NCI-H524 treated with DMSO at 0.1 percent for 48 hours (cell line): ENCODE measurements at places on chromosomes 12 and 14.

- peak; percentile 63 for DNase-seq
These were observed 84.6 kb upstream of the NAV3 start for GRCh38 chr12:77746096-77746495.

DNA sequence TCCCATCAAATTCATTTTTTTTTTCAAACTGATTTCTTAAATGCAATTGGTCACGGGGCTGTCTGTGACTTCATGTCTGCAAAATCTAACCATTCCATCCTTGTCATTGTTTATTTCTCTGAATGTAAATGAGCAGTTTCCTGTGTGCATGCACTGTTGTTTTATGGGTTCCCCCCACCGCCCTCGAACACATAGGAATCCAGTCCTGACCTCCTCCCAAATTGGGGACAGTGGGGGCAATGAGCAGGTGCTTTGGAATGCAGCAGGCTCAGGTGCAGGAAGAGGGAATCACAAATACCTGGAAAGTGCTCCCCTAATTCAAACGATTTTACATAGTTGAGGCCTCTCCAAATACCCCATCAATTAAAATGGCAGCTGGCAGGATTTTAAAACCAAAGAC, 62.6 kb upstream of the ESRRB start:
- DNase-seq: no peak

GRCh38 chr12:1911598-1912575, 6.6 kb downstream of the CACNA2D4 start:
- no peak for DNase-seq

- DNase-seq: no peak
These were observed 167.9 kb downstream of the NELL2 start for GRCh38 chr12:44708218-44708617.

GRCh38 chr14:93970965-93971634, 5.3 kb downstream of the ASB2 start:
- DNase-seq: peak; percentile 87

GRCh38 chr12:120739031-120739762, 13.6 kb downstream of the ACADS start:
- DNase-seq: no peak

GRCh38 chr14:73685328-73685727, 28.9 kb downstream of the PNMA1 start:
- DNase-seq: no peak

GRCh38 chr12:107372229-107372658, 278.9 kb upstream of the CRY1 start:
- DNase-seq: no peak

DNA sequence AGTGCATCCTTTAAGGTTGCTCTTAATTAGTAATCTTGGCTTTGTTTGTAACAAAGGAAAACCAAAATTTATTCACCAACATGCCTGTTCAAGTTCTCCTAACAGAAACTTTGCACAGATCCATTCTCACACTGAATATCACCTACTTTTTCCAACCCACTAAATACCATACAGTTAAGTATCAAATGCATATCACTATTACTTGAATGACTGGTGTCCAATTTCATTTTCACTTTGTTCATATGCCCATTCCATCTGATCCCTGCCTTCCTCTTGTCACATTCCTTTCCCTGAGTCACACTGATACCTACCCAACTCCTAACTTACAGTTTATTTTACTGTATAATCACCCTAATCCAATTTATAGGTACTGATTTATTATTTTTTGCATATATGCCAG, 286.4 kb downstream of the NELL2 start:
- DNase-seq: peak; percentile 42

DNA sequence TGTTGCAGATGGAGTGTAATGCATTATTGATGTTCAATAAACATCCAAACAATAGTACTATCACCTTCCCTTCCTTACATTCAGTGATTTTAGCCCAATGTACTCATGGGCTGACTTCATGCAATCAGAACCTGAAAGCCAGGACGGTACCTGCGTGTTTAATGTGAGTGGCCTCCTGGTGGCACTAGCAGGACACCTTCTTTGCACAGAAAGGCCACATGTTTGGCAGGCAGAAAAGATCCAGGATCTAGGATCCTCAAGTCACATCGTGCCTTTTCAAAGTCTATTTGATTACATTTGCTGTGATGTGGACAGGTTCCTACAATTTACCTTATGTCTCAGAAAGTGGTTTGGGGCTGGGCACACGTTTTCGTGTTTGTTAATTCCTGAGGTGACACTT, 82.9 kb downstream of the NEDD1 start:
- DNase-seq: peak; percentile 5

GRCh38 chr12:120150919-120151525, 34.5 kb upstream of the RAB35 start:
- no peak for DNase-seq

- no peak for DNase-seq
These were observed at the start of gene PPP1R1A for GRCh38 chr12:54588110-54588889. PPP1R1A (minus strand) TSS chr12:54588659; CDS start chr12:54588488, 171 bp downstream.

DNA sequence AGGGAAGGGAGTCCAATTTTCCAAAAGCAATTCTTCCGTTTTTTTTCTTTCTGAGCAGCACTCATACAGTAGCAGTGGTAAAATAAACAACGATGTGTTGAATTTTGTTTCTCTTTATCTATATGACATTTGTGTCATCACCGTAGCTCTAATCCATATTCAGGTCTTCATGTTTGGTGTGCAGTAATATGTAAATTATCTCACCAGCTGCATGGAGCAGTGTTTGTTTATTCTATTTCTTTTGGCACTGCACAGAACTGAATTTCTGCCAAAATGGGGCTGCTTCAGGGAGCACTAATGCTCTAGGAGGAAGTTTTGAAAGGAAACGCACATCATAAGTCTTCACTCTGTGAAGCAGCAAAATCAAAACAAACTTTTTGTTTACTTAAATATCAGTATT, 130.0 kb upstream of the NPAS3 start:
- DNase-seq: no peak

- no peak for DNase-seq
These were observed 601.4 kb downstream of the C12orf50 start for GRCh38 chr12:87427770-87428169.

DNA sequence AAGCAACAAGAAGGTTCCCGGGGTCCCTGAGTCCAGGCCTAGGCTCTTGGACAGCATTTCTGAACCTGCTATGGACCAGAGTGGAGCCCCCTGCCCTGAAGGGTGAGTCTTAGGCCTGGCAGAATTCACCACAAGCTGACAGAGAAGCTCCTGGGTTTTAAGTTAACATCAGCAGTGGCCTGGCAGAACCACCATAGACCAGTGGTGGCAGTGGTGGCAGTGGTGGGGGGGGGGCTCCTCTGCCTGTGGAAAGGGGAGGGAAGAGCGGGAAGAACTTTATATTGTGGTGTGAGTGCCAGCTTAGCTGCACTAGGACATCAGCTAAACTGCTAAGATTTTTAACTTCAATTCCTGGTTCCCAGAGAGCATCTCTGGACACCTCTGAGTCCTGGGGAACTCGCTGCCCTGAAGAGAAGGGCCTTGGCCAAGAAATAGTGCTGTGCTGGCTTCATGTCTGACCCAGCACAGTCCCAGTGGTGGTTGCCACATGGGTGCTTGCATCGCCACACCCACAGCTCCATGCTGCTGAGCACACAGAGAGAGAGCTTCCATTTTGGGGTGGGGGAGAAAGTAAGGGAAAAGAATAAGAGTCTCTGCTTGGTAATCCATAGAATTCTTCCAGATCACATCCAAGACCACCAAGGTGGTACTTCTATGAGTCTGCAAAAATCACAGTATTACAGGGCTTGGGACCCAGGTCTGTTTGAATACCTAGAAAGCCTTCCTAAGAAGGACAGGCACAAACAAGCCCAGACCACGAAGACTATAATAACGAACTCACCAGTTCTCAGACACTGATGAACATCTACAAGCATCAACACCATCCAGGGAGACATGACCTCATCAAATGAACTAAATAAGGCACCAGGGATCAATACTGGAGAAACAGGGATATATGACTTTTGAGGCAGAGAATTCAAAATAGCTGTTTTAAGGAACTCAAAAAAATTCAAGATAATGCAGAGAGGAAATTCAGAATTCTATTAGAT, 20.4 kb upstream of the RNF212B start:
- DNase-seq: no peak

- DNase-seq: no peak
These were observed 581.0 kb upstream of the TMEM132C start for GRCh38 chr12:127685931-127686330.

- DNase-seq: no peak
These were observed 10.4 kb upstream of the PLEKHG3 start for GRCh38 chr14:64693810-64694165.

DNA sequence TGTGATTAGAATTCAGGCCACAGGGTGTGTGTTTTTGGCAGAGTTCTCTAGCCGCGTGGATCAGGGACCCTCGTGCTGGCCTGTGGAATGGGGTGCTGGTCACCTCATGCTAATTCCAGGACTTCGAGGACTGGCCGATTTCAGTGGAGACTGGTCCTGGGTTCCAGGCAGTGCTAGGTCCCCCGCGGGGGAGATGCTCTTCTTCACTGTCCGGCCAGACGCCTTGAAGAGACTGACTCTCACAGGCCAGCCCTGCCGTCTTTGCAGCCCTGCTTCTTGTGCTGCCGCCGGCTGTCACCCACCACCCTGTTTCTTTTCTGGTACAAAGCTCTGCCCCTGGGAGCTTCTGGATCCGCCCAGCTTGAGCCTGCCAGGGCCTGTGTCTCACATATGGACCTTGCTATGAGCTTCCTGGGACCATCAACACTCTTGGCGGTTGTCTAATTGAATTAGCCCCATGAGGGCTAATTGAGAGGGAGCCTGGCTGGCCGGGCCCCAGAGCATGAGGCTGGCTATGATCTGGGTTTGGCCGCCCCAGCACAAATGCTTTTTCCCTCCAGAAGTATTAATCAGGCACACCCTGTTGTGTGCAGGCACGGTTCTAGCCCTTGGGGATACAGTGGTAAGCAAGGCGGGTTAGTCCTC, 8.2 kb downstream of the MLXIP start:
- DNase-seq: no peak

GRCh38 chr14:39766397-39767000, 334.3 kb upstream of the FBXO33 start:
- DNase-seq: no peak

- DNase-seq: no peak
These were observed 209.9 kb upstream of the HMGA2 start for GRCh38 chr12:65614259-65614889.

GRCh38 chr12:85835426-85836196, 598 bp downstream of the RASSF9 start:
- DNase-seq: no peak

DNA sequence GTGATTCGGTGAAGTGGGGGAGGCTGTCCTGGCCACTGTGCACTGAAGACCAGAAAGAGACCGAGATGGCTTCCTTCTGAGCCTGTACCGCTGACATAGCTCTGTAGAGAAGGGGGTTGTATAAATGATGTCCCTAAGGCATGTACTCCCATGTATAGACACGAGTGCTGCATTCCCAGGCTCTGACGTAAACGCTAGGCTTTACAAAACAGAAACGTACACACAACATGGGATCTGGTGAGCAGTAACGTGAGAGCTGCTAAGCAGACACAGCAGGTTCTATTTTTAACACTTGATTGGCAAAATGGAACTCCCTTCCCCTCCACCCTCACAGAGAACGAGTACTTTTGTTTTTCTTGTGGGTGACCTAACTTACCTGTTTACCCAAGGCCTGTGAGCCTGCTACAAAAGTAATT, 35.9 kb downstream of the ACADS start:
- DNase-seq: no peak

GRCh38 chr14:103135333-103136260, 12.3 kb downstream of the TNFAIP2 start:
- DNase-seq: no peak

- DNase-seq: no peak
These were observed 35.0 kb downstream of the CORO1C start for GRCh38 chr12:108696111-108696995.

DNA sequence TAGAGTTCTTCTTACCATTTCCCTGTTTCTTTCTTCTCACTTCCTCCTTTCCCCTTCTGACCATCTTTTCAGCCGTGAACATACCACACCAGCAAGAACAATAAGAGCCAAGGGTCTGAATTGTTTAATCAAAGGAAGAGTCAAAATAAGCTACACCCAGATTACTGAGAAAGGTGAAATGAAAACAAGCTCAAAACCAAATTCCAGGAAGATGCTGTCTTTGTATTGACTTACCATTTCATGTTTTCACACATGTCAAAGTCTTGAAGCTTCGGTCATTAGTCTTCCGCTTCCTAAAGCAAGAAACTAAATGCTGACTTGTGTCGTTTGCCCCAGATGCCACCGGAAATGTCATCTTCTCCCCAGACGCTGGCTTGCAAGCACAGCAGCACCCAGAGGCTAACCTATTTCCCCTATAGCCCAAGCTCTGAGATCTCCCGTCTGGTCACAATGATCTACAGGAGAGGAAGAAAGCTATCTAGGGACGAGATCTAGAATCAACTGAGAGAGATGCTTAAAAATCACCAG, 136.5 kb upstream of the AMIGO2 start:
- no peak for DNase-seq

DNA sequence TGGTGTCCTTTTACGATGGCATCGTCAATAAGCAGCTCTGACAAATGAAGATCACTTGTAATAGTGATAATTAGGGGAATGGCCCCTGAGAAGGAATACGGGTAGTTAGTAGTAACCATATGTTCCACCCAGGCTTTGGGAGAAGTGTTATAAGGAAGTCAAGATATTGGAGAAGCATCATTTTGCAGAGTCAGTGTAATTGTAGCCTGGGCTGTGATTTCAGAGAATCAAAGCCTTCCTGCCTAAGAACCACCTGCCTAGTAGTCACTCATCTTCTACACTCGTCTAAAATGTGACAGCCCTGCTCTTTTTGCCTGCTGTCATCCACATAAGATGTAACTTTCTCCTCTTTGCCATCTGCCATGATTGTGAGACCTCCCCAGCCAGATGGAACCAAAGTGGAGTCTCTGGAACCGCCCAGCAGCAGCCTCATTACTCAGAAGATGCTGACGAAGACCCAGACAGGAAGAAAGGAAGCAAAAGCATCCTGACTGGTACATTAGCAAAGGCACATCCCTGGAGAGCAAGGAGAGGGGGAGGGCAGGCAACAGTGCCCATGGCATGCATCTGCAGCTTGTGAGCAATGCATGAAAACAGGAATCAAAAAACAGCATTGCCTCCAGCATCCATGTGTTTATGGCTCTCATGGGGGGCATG, 12.6 kb upstream of the EDDM3A start:
- no peak for DNase-seq

DNA sequence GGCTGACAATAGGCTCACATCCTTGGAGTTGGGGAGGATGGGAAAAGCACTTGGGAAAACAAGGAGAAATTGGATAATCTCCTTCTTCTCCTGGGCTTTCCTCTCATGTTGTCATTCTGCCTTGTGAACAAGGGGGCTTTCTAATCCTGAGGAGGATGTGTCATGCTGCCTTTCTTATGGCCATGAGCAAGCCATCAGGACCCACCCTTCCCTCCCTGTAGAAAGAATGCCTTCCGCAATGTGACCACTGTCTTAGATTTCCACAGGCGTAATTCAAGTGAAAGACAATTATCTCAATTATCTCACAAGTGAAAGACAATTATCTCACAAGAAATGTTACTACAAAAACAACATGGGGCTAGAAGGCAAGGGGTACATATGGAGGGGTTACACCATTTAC, 3.0 kb upstream of the OR6S1 start:
- DNase-seq: no peak
